Upper lobe of right lung (tissue), 1 donor: ENCODE measurements at places on chromosomes 16 and 17. TPM values are rescaled to one million over a fixed set of nuclear protein-coding genes. Genes with fewer than 3 reads are reported as not detected.

- no peak for DNase-seq
Observed at GRCh38 chr17:51869387-51869786, 289.1 kb downstream of the CA10 start.

DNA sequence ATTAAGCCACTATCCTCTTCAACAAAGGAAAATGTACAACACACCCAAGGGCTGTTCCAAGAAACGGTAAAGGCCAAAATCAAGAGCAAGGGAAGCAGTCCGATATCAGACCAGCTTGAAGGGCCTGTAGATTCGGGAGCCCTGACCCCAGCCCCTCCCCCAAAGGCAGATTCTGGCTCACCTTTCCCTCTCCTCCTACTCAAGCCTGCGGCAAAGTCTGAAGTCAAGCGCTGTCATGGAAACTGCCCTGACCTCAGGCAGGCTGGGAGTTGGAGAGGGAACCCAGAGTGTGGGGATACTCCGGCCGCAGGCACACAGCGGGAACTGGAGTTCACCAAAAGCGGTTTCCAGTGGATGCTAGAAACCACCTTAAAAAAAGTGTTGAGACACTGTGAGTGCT lies 1.8 kb downstream of the ALYREF start:
- DNase-seq, result no peak

GRCh38 chr16:47987136-47987535 lies 168.7 kb downstream of the ABCC12 start:
- no peak for DNase-seq

GRCh38 chr16:825341-826061 lies 25.0 kb upstream of the GNG13 start:
- DNase-seq, result no peak

- no peak for DNase-seq
Observed at GRCh38 chr17:31296142-31296541, 897 bp downstream of the OMG start.

The FOXF1 gene
- 46.4 TPM for total RNA-seq
